ENCODE measurements at places on chromosomes 3 and 15.

DNA sequence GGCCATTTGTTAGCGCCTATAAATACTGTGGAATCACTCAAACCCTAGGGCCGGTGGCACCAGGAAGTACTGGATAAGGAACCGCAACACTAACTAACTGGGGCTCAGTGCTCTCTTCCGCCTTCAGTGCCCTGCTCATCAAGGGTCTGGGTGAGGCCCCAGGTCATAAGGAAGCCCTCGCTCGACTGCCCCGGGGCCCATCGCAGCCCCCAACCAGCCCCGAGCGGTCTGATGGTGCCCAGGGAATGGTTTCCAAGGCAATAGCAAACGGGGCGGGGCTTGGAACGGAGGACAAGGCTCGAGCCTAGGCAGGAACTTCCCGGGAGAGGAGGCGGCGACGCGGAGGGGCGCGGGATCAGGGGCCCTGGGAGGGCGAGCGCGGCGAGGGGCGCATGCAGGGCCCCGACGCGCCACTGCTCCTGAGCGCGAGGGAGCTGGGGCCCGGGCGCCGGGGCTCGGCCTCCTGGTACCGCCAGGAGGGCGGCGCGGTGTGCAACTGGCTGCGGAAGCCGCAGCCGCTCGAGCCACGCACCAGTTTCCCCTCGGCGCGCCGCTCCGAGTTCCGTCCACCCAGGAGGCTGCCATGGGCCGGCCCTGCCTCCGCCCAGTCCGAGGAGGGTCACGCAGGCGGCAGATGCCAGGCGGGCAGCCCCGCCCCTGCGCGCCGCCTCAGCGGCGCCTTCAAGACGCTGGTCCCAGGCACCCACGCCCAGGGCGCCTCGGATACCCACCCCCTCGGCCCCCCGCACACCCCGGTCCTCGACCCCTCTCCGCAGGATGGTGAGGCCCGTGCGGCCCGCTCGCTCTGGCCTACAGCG lies at the start of gene TTLL3:
TTLL3 (plus strand) TSS at position 648 of the 818 bp plus-strand sequence. CDS start 400 bp downstream, outside the sequence.
- peak; percentile 39 for DNase-seq

GRCh38 chr15:45363801-45364200 lies 14.5 kb downstream of the GATM start:
- DNase-seq = no peak

- DNase-seq = no peak
Measured at GRCh38 chr3:148757238-148758215, 59.8 kb downstream of the AGTR1 start.

DNA sequence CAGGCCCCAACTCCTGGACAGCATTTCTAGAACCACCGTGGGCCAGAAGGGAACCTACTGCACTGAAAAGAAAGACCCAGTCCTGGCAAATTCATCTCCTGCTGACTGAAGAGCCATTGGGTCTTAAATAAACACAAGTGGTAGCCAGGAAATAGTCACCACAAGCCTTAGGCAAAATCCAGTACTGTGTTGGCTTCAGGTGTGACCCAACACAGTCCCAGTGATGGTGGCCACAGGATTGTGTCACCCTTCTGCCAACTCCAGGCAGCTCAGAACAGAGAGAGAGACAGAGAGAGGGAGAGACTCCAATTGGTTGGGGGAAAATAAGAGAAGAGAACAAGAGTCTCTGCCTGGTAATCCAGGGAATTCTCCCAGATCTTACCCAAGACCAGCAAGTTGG lies 23.1 kb downstream of the NEDD4 start:
- DNase-seq = no peak

DNA sequence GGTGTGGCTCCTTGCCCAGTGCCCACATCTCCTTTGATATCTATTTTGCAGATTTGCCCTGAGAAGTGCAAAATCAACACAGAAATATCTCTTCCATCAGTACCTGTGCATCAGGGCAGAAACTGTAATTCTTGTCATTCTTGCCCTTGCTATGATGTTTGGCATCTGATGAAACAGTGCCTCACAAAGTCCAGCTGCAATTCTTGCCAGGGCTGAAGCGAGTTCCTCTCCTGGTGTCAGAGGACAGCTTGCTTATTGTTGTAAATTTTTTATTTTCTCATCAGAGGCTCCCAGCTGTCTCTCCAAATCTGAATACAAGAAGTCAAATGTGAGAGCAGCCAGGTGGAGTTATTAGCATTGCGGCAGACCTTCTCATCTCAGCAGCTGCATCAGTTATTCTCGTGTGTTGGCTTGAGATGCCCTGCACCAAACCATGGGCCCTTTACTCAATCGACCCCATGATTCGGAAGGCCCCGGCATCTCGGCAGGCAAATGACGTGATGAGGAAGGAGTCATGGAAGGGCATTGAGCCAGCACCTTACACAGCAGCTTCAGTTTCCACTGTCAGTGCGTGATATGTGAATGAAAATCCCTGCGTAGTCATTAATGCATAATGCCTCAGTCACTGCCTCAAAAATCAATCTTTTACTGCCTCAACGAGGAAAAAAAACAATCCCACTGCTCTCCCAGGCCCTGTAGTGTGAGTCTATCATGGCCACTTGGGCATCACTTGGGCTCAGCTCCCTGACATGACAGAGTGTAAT lies 93.4 kb downstream of the CCNL1 start:
- no peak for DNase-seq

DNA sequence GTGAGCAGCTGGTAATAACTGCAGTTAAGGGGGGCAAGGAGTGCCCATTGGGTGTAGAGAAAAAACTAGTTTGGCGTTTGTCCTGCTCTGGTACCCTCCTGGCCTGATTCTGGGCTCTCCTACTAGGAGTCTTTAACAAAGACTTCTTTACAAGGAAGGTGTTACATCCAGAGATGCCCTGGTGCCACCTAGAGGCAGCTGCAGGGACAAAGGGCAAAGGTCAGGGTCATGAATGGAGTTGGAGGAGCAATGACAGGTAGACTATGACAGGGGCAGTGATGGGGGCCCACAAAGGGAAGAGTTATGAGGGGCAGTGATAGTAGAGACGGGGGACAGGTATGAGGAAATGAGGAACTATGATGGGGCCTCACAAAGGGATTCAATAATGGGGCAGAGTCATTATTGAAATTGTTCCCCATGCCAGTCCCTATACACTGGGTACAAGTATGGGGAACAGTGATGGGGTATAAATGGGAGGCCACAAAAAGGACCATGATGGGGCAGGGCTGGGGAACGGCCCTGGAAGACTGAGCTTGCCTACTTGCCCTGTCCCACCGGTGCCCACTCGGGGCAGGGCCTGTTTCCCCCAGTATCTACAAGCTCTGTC lies 7.9 kb downstream of the CCDC71 start:
- no peak for DNase-seq

DNA sequence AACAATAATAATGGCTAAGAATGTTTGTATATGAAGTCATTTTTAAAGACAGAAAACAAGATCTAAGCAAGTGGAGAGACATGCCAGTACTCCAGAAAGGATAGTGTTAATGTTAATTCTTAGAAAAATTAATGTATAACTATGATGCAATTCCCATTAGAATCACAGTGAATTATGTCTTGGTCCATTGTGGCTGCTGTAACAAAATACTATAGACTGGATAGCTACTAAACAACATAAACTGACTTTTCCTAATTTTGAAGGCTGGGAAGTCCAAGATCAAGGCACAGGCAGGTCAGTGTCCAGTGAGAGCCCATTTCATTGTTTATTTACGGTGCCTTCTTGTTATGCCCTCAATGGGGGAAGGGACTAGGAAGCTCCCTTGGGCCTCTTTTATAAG lies 32.7 kb upstream of the CSPG4 start:
- no peak for DNase-seq

DNA sequence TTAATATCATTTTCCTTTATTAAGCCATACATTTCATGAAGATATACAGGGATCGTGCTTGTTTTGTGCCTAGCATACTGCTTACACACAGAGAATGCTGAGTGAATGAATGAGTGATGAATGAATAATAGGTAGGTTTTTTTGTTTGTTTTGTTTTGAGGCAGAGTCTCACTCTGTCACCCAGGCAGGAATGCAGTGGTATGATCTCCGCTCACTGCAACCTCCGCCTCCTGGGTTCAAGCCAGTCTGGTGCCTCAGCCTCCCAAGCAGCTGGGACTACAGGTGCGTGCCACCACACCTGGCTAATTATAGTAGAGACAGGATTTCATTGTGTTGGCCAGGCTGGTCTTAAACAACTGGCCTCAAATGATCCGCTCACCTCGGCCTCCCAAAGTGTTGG lies 400.0 kb downstream of the ROBO1 start:
- no peak for DNase-seq

DNA sequence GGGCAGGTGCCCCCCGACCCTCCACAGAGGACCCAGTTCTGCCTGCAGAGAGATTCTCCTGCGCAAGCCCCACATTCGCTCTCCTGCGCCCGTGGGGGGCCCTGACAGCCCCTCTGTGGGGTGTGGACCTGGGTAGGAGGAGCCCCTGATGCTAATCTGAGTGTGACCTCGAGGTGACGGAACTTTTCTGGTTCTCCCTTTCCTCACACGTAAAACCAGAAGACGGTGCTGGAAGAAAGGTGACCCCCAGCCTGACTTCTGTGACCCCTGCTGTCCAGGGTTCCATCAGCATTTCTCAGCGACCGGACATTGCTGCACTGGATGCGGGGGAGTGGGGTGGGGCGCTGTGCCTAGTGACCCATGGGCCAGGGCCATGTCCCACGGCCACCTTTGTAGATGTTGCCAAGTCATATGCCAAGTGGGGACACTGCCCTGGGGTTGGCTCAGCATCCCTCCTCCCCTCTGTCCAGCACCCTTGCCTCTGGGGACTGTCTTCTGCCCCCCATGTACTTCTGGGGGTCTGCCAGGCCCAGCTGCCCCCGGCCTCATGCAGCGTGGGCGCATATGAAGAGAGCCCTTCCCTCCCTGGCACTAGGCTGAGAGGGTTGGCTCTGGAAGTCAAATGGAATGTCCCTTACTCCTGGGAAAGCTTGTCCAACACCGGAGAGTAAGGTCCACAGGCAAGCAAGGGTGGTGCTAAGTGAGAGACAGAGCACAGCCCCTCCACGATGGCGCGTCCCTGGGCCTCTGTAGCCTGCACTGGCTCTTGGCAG lies 129.1 kb upstream of the MEF2A start:
- DNase-seq = no peak

GRCh38 chr15:50247819-50248655 lies 17.5 kb downstream of the HDC start:
- DNase-seq = no peak

- no peak for DNase-seq
Measured at GRCh38 chr15:73341886-73342600, 26.7 kb downstream of the HCN4 start.

DNA sequence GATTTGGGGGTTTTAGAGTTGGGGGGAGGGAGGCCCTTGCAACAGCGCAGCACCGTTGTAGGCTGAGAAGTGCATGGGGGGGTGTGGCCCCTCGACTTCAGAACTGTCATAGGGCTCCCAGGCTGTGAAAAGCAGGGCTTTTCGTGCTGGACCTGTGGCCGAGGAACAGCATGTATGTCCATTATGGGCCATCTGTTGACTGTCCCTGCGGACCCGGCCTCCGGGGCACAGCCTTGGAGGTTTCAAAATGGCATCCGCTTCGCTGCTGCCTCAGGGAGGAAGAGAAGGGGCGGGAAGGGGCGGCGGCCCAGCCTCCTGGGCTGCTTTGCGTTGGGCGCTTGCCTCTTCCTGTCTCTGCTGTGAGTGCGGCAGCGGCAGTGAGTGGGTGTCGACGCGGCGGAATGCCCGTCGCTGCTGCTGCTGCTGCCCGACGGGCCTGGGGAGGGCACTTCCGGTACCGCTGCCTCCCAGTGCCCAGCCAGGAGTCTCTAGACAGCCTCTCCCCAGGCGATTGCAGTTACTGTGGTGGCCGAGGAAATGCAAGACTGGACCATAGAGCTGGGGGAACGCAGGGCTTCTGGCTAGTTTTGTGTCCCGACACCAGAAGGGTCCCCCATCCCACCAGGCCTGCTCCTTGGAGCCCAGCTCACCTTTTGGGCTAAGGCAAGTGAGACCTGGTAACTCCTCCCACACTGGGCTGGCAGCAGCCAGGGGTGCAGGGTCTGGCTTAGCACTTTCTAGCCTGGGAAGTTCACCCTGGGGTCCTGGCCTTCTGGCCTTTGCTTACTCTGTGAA lies 1.9 kb downstream of the GNAI2 start:
- DNase-seq = no peak

DNA sequence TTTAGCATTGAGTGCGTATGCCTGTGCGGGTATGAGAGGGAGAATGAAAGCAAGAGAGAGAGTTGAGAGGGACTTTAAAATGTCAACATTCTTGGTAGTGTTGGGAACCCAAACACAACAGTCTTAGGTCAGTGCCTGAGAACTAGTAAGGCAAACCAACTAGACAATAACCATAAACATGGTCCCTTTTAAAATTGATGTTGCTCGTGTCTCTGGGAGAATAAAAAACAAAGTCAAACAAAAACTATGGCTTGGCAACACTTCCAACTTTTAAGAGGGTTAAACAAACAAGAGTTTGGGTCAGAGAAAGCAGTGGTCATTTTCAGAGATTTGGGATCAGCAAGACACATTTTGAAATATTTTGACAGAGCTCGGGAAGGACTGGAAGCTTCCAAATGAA lies 146.7 kb upstream of the THBS1 start:
- DNase-seq = peak; percentile 32

DNA sequence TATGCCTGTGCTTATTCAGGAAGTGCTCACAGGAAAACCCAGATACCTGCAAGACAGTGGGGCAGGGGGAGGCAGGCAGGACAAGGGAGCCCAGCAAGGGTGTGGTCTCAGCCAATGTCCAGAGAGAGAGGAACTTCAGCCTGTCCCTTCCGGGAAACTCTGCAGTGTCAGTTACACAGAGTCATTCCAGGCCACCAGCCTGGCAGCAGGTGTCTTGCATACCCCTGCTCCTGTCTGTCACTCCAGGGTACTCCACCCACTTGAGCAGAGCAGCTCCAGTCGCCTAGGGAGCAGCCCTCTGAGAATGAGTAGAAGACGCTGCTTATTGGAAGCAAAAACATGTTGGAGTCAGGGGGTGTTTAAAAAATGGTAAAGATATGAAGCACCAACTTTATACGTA lies 431.2 kb upstream of the RGMA start:
- no peak for DNase-seq

DNA sequence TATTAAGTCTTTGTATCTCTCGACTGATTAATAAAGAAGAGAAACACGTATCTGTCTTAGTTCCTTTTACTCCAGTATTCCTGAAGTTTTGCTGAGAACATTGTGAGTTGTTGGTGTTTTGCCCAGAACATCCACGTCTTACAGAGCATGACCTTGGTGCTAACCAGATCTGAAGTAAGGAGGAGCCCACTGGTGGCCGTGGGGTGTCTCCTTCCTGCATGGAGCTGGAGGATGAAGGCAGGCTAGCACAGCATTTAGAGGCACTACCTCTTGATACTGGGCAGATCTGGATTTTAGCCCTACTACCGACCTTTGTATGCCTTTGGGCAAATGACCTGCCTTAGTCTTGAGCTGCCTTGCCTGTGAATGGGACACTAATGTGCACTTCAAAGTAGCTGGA lies 28.9 kb upstream of the ESYT3 start:
- no peak for DNase-seq

- DNase-seq = no peak
Measured at GRCh38 chr15:56616551-56616950, 116.8 kb downstream of the ZNF280D start.

Data from right renal pelvis (tissue), 4 donors.